ENCODE measurements at places on chromosomes 12 and 14. TPM values are rescaled to one million over a fixed set of nuclear protein-coding genes. Genes with fewer than 3 reads are reported as not detected.

- no peak for DNase-seq
These were observed 35.6 kb downstream of the AACS start for GRCh38 chr12:125100551-125101434.

DNA sequence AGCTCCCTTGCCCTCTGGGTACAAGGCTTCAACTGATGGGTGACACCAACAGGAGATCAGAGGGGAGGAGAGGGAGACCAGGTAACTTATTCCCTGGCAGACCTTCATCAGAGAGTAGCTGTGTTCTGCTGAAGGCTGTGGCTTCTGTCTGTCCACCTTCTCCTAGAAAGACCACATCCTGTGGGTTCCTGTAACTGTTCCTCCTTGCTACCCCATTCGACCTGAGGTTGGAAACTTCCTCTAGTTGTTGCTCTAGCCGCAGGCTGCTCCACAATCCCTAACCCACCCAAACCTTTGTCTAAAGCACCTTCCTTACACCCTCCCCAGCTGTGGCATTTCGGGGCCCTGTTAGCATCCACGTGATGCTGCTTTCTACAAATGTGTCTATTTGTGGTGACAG is 454.2 kb downstream of the DPF3 start:
- peak; percentile 45 for DNase-seq

The CLEC4C gene
- total RNA-seq: not detected

- no peak for DNase-seq
These were observed 16.9 kb upstream of the STON2 start for GRCh38 chr14:81416981-81417380.

DNA sequence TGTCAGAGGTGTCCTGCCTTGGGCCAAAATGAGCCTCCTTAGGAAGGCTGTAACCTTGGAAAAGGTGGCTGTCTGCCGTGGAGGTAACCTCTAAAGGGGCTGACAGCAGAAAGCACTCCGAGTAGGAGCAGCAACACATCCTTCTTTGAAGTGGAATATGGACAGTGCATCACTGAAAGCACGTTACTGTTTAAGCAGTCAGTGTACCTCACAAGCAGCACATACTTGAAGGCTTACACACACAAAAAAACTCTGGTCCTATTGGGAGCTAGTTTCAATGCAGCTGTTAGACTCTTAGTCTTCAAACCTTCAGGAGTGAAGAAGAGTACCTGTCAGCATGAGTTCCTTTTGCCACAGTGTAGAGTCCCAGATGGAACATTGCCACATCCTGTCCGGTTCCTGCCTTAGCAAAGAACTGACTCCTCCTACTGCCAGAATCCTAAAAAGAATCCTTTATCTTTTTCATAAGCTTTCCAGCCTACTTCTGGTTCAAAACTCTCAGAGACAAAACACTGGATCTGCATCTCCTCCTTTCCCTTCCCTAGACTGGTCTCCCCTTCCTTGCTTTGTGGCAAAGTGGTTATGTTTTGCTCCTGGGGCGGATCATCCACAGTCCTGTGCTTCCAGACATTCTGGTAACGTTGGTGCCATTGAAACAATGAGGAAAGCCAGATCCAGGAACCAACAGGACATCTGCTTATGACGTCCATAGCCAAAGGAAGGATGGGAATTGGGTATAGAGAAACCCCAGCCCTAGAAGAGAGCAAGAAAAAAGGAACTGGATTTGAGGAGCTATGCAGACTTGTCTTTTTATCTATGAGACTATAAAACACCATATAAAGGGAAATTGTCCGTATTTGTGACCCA is 8.5 kb upstream of the MDM1 start:
- DNase-seq: no peak

GRCh38 chr14:54681811-54682261 is 114.9 kb downstream of the SAMD4A start:
- no peak for DNase-seq

DNA sequence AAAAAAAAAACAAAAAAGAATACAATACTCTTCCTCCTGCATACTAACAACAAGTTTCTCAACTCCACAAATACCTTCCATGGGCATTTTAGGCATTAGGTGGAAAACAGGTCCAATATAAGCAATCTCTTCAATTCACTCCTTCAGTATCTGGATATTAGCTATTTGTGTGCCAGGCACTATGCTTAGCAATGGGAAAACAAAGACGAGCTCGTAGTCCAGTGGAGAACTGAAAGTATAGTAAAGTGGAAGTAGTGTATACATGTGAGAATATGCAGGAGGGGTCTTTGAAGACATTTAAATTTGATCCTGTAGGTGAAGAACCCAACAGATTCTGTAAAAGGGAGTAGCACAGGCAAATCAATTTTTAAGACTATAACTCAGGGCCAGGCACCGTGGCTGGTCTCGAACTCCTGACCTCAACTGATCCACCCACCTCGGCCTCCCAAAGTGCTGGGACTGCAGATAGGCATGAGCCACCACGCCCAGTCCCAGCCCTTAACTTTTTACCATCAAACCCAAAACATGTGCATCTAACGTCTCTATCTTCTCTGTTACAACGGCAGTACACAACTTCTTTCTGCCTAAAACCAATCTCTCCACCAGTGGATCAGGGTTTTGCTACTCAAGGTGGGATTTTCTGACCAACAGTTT is 10.6 kb downstream of the HECTD1 start:
- DNase-seq: no peak

GRCh38 chr12:27462851-27463250 is 16.3 kb downstream of the SMCO2 start:
- no peak for DNase-seq

DNA sequence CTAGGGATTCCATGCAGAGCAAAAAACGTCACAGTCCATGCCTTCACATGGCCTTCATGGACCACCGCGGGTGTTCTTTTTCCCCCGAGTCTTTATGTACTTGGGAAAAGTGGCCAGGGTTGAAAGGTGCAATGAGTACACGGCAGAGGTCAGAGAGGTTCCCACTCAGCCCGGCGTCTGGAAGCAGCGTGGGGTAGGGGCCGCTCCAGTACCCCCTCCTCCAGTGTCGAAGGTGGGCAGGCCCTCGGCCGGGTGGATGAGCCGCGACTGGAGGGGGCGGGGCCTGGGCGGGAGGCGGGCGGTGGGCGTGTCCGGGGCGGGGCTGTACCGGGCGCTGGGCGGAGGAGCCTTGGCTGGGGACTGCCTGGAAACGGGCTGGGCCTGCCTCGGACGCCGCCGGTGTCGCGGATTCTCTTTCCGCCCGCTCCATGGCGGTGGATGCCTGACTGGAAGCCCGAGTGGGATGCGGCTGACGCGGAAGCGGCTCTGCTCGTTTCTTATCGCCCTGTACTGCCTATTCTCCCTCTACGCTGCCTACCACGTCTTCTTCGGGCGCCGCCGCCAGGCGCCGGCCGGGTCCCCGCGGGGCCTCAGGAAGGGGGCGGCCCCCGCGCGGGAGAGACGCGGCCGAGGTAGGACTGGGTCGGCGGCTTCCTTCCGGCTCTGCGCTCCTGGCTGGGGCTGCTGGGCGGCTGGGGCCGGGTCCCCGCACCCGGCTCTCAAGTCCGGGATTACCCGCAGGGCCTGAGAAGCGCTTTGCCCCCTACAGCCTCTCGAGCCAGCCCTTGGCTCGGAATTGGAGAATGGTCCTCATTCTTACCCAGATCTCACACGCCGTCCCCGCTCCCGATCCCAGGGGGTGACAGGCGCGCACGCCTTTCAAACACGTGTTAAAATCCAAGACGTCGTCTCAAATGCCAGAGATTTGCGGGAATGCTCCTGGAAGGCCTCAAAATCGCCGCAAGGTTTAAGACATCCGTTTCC is at the start of gene RXYLT1:
Gene RXYLT1, plus strand, starts transcription at position 412 of the 984 bp plus-strand sequence. Its CDS starts 52 bp downstream, at position 464.
- DNase-seq: peak; percentile 79

- no peak for DNase-seq
These were observed 72.1 kb downstream of the EMP1 start for GRCh38 chr12:13268581-13268980.

DNA sequence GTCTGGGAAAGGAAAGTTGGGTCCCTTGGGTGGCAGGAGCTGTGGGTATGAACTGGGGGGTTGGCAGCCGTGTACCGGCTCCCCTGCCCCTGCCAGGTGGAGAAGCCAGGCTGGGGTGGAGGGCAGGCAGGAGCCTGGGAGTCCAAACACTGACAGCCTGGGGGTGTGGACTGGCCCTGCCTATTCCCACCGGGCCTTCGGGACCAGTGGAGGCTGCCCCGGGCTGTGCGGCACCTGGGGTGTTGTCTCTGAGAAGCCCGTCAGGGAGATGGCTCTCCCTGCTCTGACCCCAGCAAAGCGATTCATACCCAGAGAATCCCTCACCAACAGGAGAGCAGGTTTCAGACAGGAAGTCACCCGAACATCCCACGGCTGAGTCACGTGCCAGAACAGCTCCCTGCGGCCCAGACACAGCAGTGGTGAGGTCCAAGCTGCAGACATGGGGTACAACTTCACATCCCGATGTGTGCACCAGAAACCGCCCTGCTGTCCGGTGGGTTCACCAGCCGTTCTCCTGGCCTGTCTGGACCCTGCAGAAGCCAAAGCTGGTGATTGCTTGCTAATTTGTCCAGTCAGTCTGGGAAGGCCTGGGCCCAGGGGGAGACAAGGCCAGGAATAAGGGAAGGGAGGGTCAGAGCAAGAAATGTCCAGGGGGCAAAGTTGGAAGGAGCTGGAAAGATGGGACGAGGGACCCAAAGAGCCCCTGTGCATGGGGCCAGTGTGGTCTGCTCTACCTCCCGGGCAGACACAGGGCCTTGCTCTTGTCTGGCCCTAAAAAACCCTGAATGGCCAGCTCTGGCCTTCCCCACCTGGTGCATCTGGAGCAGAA is 2.1 kb upstream of the GPR132 start:
- DNase-seq: peak; percentile 41

The HOXC5 gene
- total RNA-seq: not detected

The CHMP4A gene
- total RNA-seq: 82.4 TPM

DNA sequence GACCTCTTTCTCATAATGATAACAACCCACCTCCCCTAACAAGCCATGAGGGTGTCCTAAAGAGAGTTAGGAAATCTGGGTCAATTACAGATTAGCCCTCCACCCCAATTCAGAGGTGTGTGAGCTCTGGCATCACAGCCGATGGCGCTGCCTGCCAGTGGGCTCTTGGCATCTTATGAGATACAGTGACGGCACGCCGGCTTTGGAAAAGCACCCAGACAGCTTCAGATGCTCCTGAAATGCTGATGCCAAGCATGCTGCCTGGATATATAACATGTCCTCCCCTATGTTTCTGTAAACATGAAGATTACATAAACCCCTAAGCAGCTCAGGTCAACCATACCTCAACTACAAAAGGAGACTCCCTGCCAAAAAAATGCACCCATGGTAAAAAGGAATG is 152.6 kb downstream of the TTC7B start:
- DNase-seq: no peak

DNA sequence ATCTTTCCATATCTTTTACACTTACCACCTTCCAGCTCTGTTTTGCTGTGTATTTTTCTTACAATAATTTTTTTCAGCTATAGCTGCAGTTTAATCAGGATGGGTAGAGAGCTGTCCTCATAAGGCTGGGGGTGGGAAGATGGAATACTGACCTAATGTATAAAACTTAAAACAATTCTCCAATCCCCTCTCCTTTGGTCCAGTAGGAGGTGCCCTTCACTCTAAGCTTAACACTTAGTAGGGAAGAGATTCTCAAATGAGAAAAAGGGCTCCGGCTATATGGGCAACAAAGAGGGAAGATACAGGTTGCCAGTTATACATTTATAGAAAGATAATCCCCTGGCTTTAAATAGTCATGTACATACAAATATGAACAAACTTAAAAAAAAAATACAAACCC is 2.8 kb downstream of the ORMDL2 start:
- no peak for DNase-seq

The CRACR2A gene
- 24.6 TPM for total RNA-seq

DNA sequence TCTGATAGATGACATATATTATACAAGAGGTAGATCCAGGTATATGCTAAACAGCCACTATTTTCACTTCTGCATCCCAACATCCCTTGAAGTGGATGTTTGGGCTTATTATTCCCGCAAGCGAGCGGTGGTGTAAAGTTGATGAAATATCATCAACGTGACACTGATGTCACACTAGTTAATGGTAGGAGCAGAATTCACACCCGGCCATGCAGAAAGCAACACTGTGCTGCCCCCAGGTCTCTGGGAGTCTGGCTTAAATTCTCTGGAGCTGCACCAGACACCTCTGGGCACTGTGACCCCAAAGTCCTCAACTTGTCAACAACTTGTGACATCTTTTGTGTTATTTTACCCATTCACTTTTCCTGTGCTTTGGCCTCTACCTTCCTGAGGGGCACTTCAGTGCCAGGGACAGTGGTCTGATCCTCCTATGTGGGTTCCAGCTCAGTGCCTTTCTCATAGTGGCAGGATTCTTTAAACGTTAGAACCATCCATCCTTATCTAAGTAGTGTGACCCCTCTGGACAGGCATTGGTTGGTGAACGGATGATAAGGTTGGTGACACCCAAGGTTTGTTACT is 952 bp downstream of the DRAM1 start:
- no peak for DNase-seq

GRCh38 chr12:4997939-4998338 is 45.7 kb upstream of the KCNA5 start:
- no peak for DNase-seq

The LMBR1L gene
- 47.1 TPM for total RNA-seq

GRCh38 chr12:92987362-92987761 is 58.3 kb upstream of the EEA1 start:
- DNase-seq: no peak

The CHST11 gene
- 50.6 TPM for total RNA-seq

The EFS gene
- total RNA-seq: not detected

The SLC10A1 gene
- total RNA-seq: not detected

- DNase-seq: no peak
These were observed 415.5 kb downstream of the PCNX1 start for GRCh38 chr14:71322655-71323250.

DNA sequence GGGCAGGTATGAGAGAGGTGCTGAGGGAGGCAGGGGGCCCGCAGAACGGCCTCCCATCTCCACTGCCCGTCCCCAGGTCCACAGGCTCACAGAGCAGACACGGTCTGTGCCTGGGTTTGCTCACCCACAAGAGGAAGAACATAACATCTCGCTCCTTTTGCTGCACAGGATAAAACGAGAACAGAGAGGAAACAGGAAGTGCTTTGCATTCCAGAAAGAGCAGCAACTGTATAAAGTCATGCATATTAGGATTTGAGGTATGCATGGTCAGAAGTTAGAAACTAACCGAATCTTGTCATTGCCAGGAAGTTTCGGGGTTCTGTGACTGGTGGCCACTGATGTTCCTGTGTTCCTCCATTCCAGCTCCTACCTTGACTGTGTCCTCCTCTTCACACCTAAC is 25.0 kb downstream of the NTF3 start:
- DNase-seq: no peak

The NACA gene
- total RNA-seq: 1,037 TPM

Data from activated T-helper 2 cell treated with anti-CD3 and anti-CD28 coated beads, Interferon-gamma antibody, Interleukin-2, Interleukin-4, amounts not matched to agents 10 μg/mL and 5 μg/mL and 100 μg/mL, durations not matched to agents 14 hours and 24 hours and 36 hours (primary cell).